NCI-H1092 treated with DMSO at 0.1 percent for 48 hours (cell line): ENCODE measurements at places on chromosomes 6 and 20.

DNA sequence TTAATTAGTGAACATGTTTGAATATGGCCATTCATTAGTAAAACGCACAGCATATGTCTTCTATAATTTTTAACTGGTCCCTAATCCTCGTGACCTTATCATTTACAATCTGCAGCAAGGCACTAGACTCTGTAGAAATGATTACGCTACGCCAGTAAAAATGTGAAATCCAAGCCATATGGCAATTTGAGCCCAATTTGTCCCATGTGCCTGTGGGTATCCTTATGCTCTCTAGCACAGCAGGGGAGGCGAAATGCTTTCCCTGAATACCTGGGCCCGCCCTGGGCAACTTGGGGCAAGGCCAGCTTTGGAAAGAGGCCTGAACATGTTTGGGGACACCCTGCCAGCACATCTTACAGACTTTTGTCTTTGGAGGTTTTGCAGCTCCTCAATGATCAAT, 122.7 kb upstream of the AGPAT4 start:
- no peak for DNase-seq

- DNase-seq, result no peak
Observed at GRCh38 chr6:131780600-131780999, 27.2 kb upstream of the ENPP1 start.

GRCh38 chr20:8749986-8750385, 318.9 kb upstream of the PLCB4 start:
- DNase-seq, result no peak

DNA sequence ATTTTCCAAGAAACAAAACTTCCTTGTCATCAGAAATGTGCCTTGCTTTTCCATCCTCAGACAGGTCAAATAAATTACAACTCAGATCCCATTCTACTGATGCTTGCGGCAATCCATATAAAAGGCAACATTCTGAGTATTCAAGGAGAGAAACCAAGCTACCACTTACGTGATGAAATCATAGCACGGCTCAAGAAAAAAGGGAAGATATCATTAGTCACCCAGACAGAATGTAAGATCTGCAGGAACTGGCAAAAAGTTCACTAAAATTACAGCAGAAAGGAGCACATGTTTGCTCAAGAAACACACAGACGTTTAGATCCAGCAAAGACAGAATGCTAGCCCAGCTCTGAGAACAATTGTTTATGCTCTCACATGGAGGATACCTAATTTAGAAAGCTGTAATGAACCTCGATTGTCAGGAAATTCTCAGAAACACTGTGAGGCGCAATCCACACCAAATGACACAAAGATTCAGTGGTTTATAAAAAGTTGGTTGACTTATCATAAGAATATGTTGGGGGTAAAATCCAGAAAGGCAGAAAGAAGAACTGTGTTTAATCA, 304.2 kb downstream of the ADGRG6 start:
- no peak for DNase-seq

DNA sequence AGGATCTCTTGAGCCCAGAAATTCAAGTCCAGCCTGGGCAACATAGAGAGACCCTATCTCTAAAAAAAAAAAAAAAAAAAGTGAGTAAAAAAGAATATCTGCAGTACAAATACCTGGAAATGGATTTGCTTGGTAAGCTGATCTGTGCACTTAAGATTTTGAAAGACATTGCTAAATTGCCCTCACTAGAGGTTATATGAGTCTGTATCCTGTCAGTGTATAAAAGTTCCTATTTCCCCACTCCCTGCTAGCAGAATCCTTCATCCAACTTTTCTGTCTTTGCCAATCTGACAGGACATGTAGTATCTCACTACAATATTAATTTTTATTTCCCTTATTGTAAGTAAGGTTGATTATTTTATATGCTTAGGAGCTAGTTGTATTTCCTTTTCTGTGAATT, 36.1 kb downstream of the BICRAL start:
- DNase-seq, result no peak

GRCh38 chr6:160085713-160086505, 35.7 kb upstream of the SLC22A1 start:
- DNase-seq, result no peak

DNA sequence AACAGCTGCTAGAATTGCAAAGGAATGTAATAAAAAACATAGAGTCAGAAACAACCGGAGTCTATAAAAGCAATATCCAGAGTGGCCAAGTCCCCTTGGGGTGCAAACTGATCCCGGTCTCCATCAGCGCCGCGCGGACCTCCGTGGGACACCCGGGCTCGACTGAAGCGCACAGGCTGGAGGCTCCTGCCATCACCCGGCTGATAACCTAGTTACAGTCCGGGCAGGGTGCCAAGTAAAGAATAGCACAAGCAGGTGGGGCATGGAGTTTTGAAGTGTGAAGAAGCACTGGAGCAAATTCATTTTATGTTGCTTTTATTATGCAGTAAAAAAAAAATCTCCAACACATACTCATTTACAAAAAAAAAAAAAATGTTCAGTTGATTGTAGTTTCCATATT, 205.1 kb upstream of the GMDS start:
- DNase-seq, result peak; percentile 58

DNA sequence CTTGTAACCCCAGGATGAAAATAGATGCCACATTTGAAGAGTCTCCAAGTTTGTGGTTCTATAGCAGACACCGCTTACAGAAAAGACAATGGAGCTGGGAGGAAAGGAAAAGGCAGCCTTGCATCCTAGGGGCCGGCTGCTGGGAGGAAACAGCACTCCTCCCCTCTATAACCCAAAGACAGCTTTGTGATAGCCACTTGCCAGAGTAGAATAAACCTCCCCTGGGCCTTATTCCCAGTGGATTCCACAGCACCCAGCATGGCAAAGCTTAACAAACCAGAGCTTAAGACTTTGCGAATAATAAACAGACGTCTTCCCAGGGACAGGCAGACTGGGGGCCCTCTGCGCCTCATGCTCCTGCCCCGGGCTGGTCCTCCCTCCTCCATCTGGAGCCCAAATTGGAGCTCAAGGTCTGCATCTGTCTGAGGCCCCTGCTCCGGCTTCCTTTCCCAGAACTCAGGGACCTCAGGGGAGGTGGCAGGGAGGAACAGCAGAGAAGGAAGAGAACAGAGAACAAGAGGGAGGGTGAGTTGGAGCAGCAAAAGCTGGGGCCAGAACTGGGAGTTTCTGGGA, 8.8 kb upstream of the TAF8 start:
- no peak for DNase-seq

- peak; percentile 74 for DNase-seq
Observed at GRCh38 chr20:57676589-57677583, 32.9 kb downstream of the PMEPA1 start.

DNA sequence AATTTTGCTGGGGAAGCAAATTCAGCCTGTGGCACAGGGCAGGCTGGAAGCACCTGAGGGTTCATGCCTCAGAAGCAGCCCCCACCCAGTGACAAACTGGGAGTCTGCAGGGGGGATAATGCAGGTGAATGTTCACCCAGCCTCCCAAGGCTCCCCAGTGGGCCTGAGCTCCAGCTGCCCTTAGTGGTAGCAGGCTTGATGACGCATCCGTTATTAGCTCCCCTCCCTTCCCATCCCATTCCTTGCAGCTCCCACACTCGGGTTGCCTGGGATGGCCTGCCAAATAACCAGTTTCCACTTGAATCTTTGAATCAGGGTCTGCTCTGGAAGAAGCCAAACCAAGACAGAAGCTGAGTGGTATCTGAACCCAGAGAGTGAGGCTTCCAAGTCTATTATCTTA, 15.8 kb downstream of the KCNK15 start:
- DNase-seq, result no peak

DNA sequence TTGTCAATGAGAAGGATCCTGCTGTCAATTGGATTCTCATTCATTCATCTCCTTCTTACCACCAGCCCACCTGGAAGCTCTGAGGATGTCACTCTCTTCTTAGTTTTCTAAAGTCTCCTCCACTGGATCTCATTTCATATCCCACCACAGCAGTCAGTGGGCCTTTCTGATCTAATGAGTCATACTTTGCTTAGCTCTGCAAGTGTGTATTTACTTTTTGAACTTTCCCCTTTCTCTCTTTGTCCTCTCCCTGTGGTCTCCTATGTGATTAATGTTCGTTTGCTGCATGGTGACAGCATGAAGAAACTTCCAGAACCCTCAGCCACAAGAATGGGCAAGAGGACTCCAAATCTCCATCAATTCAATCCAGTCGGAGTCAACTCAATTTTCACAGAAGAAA, 63.6 kb upstream of the SYNDIG1 start:
- DNase-seq, result no peak

DNA sequence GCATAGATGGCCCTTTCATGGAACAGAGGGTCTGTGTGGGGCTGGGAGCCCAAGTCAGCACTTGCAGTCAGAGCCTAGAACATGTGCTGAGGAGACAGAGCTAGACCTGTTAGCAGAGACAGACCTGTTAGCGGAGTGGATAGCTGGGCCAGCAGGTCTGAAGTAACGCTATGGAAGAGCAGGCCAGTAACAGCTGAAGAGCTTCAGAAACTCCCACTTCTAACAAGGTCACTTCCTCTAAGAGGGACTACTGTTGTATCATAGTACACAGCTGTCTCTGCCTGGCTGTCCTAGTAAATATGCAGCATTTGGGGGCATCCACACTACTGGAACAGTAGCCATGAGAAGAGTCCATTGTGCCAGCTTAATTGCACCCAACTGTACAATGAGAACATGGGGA, 41.2 kb upstream of the POLR1H start:
- no peak for DNase-seq
